Thyroid gland (tissue), 4 donors: ENCODE measurements at places on chromosomes 1 and 21. TPM values are rescaled to one million over a fixed set of nuclear protein-coding genes. Genes with fewer than 3 reads are reported as not detected.

DNA sequence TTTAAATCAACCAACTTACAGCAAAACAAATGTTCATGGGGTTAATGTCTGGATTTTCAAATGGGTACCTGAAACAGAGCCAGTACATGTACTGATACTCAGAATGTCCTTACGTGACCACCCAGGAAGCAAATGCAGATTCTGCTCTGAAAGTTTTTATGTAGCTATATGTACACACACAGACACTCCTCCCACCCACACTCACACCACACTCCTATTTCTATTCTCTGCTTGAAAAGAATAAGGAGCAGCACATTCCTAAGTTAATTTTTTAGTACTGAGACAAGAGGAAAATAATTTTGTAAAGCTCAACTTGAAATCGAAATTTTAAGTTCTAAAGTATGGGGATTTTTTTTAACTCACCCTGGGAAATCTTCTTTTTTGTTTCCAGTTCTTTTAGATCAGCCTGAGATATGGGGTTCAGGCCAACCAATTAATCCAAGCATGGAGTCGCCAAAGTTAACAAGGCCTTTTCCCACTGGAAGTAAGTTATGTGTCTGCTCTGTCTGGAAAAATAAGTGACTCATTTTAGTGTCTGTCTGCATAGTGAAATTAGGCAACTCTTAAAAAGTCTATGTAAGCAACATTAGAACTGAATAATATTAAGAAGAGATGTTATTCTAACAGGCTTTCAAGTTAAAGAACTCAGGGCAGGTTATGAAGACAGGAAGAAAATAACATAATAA lies 75.5 kb upstream of the DYNLT5 start:
- peak overlapping the region; percentile 44 for H3K27ac ChIP-seq
- H3K36me3 ChIP-seq: no peaks in the 10 kb centered on the region
- no peaks in the 10 kb centered on the region for H3K4me1 ChIP-seq
- no peaks in the 10 kb centered on the region for H3K27me3 ChIP-seq
- DNase-seq: no peak

GRCh38 chr1:210248341-210248740 lies 15.7 kb downstream of the SERTAD4 start:
- H3K27ac ChIP-seq: no peak overlapping the region
- no peaks in the 10 kb centered on the region for H3K36me3 ChIP-seq
- H3K27me3 ChIP-seq: no peaks in the 10 kb centered on the region

GRCh38 chr21:31498985-31499384 lies 154.9 kb upstream of the TIAM1 start:
- H3K27ac ChIP-seq: no peak overlapping the region
- H3K4me3 ChIP-seq: no peak overlapping the region
- no peaks in the 10 kb centered on the region for H3K36me3 ChIP-seq
- H3K27me3 ChIP-seq: no peaks in the 10 kb centered on the region
- no peaks in the 10 kb centered on the region for H3K4me1 ChIP-seq
- no peak for DNase-seq

- no peaks in the 10 kb centered on the region for H3K36me3 ChIP-seq
- DNase-seq: no peak
- H3K27me3 ChIP-seq: no peaks in the 10 kb centered on the region
- no peaks in the 10 kb centered on the region for H3K4me1 ChIP-seq
- H3K27ac ChIP-seq: no peak overlapping the region
Measured at GRCh38 chr1:234253732-234254131, 119.5 kb upstream of the COA6 start.

DNA sequence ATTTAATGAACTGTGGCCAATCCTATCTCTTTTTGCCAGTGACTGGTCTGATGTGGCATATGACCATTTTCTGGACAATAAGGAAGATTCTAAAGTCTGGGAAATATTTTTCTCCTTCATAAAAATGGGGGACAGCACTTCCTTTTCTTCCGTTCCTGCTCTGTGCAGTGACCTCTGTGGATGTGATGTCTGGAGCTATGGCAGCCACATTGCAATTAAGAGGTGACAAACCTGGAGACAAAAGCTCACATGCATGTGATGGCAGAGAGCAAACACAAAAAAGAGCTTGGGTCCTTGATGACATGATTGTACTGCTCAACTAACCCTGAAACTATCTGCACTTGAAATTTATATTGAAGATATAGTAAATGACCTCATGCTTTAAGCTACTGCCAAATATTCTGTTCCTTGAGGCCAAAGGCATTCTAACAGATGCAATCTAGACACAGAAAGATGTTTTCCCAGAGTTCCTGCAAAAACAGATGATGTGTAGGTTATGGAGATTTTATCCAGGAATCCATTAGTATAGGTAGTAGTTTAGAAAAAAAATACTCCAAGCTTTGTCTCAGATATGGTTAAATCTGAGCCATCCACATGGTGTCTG lies 2.2 kb upstream of the MAGI3 start:
- no peak overlapping the region for H3K27ac ChIP-seq
- H3K27me3 ChIP-seq: no peaks in the 10 kb centered on the region
- DNase-seq: no peak

DNA sequence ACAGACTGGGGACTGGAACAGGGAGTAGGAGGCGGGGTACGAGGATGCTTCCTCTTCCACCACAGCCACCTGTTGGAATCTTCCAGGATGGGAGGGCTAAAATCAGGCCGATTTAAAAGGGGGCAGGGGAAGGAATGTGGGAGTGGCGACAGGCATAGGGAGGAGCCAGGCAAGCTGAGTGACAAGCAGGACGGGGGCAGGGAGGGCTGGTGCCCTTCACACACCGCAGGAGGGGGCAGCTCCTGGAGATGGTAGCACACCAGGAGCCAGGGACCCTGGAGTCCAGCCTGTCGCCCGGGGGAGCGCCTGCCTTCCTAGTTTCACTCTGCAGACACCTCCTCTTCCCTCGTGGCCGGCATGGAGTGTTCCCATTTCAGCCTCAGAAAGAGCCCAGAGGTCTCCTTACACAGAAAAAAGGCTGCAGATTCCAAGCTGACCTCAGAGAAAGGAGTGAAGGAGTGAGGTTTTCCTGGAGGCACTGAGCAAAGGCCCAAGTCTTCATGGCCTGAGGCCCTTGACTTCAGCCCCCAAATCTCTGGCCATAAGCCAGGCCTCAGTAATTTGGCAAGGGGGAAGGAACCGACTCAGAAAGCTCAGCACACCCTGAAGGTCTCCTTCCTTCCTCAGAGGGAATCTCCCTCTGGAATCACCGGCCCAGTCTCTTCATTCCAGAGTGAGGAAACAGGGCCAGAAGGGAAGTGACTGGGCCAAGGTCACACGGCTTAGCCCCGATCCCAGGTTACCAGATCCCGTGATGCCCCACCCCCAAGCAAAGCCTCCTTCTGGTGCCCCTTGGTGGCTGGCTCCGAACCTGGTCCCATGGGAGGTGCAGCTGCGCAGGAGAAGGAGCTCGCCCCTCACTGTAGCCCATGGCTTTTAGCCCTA lies 8.1 kb downstream of the BLACAT1 start:
- no peaks in the 10 kb centered on the region for H3K27me3 ChIP-seq
- DNase-seq: peak; percentile 74
- peaks cover 63% of the 10 kb centered on the region for H3K4me1 ChIP-seq
- H3K4me3 ChIP-seq: peak overlapping the region; percentile 44

DNA sequence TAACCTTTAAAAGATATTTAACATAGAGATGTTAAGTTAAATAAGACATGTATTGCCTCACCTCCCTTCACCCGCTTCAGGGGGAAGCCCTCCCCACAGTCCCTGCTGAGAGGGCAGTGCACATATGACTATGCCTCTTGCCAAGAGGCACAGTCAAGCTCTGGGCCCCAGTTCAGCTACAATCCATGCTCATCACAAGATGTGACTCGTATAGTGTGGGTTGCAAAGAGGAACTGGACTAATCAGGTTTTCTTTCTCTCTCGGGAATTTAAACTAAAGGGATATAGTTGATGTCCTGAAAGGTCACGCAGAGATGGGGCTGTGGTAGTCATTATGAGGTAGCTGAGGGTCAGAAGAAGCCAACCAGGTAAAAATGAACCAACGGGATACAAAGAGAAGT lies 35.6 kb downstream of the LYST start:
- H3K27ac ChIP-seq: no peak overlapping the region
- DNase-seq: peak; percentile 41
- H3K4me1 ChIP-seq: peaks cover 23% of the 10 kb centered on the region

DNA sequence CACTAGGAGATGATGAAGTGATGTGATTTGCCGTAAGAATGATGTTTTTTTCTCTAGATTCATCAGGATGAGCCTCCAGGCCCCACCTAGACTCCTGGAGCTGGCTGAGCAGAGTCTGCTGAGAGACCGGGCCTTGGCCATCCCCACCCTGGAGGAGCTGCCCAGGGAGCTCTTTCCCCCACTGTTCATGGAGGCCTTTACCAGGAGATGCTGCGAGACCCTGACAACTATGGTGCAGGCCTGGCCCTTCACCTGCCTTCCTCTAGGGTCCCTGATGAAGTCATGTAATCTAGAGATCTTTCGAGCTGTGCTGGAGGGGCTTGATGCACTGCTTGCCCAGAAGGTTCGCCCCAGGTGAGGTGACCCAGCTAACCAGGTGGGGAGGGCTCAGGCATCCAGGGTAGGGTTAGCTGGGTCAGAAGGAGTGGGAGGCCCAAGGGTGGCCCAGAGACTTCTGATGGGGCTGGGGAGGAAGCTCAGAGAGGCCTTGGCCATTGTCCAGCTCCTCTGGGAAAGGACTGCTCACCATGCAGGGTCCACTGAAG lies 1.3 kb downstream of the PRAMEF12 start:
- no peak for DNase-seq
- H3K36me3 ChIP-seq: no peaks in the 10 kb centered on the region
- no peak overlapping the region for H3K27ac ChIP-seq
- no peak overlapping the region for H3K4me3 ChIP-seq
- H3K27me3 ChIP-seq: no peaks in the 10 kb centered on the region

PCBP3 gene
- 0.33 TPM for total RNA-seq
